NCI-H1694 treated with DMSO at 0.1 percent for 48 hours (cell line): ENCODE measurements at places on chromosomes 1 and 21.

DNA sequence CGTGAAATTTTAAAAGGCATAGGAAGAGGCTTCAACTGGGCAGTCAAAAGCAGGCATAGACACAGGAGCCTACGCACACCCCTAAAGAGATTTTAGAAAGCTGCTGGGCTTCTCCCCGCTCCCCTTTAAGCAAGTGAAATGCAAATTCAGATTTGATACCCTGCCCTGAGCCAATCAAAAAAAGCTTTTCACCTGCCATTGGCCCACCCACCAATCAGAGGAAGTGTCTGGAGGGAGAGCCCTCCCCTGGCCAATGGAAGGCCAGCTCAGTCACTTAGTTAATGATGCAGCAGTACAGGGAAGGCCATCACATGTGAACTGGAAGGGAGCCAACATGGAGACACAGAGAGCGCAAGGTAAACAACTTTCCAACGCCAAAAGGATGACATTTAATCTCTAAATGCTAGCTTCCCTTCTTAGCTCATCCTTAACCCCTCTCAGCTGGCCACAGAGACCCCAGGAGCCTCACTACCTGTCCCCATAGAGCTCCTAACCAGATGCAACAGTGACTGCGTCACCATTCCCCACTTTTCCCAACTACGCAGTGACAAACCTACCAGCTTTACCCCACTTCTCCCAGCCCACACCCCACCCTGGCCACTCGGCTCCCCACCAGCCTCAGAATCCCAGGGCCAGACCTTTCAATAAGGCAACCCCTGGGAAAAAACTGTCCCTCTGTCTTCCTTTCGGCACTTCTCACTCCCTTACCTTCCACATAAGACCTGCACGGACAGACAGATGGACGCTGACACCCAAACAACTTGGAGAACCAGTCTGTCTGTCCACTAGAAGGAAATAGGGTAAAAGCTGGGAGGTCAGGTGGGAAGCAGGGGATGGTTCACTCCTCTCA lies 71.0 kb downstream of the CD46 start:
- DNase-seq = no peak

DNA sequence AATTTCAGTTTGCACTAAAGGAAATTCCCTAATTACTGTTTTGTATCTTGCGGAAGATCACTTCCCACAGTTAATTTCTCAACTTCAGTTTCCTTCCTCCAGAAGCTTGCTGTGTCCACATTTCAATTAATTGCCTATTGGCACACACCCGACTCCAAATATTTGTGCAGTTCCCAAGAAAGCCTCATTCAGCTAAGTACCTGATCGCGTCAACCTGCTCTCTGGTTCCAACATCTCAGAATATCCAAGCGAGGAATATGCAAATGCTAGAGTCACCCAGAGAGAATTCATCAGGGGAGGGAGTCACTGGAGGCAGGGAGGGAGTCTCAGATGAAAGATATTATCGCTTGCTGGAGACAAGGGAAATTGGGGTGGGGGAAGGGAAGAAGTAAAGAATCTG lies 351.3 kb downstream of the RRAGC start:
- DNase-seq = no peak

DNA sequence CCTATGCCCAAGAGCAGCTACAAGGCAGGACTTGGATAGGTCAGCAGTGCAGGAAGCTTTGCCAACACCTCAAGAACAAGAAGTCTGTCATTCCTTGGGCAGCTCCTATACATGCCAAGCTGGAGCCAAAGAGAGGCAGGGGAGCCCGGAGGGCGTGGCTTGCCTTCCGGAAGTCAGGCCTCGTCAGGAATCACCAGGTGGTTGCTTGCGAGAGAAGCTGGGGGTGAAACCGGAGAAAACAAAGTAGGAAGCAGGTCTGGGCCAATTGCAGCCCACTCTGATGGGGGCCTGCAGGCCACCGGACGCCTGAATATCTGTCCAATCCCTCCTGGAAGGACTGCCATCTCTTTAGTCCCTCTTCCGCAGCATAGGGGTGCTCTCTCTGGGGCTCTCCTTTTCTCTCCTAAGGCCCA lies 794 bp upstream of the FAM76A start:
- DNase-seq = no peak

DNA sequence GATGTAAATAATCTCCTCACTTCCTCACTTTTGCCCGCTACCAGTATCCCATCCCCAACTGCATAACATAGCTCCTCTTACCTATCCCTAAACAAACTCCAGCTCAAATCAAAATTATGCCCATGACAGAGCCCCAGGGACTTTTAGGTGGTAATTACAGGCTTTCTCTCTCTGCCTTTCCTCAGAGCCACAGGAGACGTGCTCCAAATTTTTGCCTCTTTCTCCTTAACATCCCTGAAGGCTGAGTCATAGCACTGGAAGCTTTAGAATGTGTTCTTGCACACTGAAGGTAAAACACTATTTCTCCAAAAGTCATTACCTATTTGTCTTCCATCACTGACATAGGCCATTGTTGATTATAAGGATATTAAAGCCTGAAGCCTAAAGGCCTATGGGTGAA lies 263.5 kb upstream of the PLD5 start:
- DNase-seq = no peak

DNA sequence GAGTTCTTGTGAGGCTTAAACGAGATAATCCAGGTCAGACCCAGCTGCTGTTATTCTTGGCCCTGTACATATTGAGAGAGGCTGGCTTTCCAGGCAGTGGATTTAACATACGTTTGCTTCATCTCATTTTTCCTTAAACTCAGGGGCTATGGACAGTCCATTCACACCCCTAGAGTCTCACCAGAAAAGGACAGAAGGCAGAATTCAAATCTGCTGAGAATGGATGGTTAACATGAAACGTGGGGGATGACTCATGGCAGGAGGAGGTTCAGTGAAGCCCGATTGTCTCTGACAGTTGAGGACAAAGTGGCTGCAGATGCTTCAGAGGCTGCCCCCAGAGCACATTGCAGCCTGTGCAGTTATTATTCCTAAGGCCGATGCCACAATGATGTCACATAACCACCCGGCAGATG lies 39.5 kb downstream of the TGFB2 start:
- DNase-seq = peak; percentile 51

DNA sequence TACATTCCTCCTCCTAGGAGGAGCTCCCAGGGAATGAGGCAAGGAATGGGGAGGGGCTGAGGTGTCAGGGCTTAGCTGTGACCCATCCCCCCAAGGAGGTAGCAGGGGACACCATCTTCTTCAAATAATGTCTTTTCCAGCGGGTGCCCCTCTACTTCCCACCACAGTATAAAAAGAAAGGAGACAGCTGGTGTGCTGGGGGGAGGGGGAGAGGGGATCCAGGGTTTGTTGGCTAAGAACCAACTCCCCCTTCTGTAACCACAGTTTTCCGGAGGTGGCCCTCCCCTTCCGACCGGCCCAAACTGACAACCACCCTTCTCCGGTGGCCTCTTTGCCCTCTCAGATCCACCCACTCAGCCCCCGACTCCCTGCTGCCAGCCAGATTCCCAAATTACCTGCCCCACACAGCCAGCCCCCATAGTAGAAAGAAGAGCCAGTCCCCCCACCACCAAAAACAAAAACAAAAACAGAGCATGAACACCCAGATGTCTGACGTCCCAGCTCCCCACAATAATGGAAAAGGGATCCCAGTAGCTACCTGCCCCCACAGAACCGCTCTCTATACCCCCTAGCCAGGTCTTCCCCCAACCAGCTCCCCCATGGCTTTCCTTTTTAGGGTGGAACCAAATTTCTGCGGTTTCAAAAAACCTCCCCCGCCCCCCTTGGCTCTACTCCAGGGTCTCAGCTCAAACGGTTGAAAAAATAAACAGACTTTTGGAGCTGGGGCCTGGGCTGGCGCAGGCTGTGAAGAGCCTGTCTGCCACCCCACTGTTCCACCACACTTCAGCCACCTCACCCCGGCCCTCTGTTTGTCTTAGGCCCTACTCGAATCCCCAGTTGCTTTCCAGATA lies 2.1 kb downstream of the ARHGEF2 start:
- DNase-seq = peak; percentile 97

- DNase-seq = no peak
These were observed 7.2 kb upstream of the ADAMTS1 start for GRCh38 chr21:26852423-26852822.

DNA sequence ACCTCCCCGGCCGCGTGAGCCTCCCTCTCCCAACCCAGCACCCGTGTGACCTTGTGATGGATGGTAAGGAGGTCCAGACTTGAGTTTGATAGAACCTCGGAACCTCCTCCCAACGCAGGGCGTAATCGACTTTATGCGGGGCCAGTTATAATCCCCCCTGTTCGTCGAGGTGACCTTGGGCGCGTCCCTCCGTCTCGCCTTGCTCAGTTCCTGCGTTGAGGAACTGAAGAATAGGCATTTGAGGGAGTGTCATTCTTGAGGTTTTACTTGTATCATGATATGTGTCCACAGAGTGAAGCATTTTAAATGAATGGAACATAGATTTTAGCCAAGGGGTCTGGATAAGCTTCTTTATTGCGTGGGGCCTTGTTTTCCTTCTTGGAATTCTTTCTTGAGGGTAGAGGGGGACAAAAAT lies 433 bp downstream of the TIMM17A start:
- DNase-seq = no peak

GRCh38 chr1:175481126-175482070 lies 262.0 kb downstream of the TNR start:
- peak; percentile 62 for DNase-seq

GRCh38 chr21:32717851-32718316 lies 9.9 kb downstream of the SYNJ1 start:
- DNase-seq = no peak

DNA sequence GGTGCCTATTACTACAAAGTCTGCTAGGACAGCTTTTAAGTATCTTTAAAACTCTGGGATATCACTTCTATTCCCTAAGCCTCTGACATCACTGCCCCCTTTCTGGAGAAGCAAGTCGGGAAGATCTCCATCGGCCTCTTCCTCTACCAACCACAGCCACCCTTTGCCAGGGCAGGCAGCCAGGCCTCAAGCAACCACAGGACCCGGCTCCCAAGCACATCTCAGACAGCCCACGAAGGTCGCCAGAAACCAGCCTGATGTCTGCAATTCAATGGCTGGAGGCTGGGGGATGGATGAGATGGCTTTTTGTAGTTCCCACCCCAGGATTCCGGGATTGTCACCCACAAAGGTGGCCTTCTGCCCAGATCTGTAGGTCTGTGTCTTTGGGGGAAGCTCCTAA lies 70.7 kb downstream of the LGR6 start:
- DNase-seq = no peak

DNA sequence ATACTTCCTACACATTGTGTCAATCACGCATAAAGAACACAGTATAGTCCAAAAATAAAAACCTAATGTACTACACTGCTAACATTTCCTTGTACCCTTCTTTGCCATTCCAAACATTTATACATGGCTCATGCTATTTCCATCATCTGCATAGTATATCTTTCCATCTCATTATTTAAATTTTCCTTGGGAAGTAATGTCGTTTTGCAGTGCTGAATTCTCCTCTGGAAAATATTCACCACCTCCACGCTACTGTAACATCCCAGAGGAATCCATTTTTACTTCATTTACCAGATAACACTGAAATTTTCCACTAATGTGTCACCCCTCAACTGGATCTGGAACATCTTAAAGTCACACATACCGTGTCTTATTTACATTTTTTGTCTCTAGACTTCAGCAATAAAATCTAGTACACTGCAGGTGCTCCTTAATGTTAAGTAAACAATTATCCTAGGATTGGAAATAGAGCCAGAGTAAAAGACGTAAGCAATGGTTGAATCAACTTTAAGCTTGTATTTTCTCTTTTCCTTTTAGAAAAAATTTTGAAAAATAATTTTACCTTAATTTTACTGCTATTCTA lies 881.0 kb downstream of the AMY1C start:
- DNase-seq = no peak

- no peak for DNase-seq
These were observed 1.3 kb upstream of the GNB1 start for GRCh38 chr1:1892079-1892762.

GRCh38 chr1:162165528-162165927 lies 96.0 kb downstream of the NOS1AP start:
- peak; percentile 39 for DNase-seq

- no peak for DNase-seq
These were observed 3.9 kb downstream of the ZNF678 start for GRCh38 chr1:227567256-227567655.

- DNase-seq = peak; percentile 36
These were observed 61.7 kb downstream of the CASQ2 start for GRCh38 chr1:115706587-115707425.

DNA sequence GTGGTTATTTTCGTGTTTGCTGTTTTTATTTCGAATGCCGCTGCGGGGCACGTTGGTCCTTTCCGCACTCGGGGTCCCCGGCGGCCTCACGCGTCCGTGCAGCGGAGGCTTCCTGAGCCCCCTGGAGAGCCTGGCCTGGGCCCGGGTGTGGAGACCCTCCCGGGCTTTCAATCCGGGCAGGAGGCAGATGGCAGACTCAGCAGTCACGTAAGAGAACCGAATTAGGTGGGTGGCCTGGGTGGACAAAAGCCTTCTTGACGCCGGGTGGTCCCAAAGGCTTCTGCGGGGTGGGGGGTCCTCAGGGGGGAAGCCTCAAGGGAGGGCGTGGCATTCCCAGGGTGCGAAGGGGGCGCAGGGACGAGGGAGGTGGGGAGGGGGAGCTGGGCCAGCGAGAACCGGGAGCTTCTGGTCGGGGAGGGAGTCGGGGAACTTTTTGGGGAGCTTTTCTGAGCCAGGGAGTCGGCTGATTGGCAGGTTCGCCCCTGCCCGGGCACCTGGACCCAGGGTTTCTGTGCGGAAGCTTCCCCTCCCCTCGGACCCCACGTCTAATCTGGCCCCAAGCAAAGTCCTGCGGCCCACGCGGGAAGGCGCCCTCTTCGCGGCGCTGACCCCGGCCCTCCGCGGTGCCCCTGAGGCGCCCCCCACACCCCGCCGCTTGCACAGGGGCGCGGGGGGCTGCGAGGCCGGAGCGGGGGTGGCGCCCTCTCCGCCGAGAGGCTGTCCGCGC lies 1.3 kb upstream of the HES4 start:
- DNase-seq = no peak

- DNase-seq = no peak
These were observed at the start of gene ERG for GRCh38 chr21:38498057-38498833. Gene ERG, minus strand, starts transcription at chr21:38498477. Its CDS starts 97 bp downstream, at chr21:38498380.

DNA sequence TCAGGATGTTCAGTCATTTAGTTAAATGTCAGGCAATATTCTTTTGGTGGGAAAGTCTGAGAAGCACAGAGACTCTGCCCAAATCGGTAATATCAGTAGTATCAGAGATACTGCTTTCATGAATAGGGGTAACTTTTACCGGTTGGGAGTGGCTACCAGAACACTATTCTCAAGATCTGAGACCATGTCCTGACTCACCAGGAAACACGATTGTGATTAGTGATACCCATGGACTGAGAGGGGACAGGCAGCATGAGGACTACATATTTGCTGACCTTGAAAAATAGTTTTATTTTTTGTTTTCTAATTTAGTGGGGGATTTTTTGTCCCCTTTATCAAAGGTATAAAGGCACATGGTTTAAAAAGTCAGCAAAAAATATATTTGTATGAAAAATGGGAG lies 76.0 kb upstream of the NEK2 start:
- no peak for DNase-seq

DNA sequence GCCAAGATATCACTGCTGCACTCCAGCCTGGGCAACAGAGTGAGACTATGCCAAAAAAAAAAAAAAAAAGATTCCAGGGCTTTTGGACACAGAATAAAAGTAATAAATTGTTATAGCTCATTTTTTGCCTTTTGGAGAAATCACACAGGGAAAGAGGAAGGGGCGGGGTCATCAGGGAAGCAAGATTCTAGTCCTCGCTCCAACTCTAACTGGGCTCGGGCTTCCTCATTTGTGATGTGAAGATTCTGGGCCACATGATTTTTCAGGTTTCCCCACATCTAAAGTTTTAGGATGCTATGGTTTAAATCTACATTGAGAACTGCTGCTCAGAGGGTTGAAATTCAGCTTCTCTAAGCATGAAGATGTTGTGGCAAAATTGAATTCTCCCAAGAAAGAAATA lies 179.3 kb upstream of the PLXNA2 start:
- DNase-seq = no peak
